CD4-positive, alpha-beta T cell treated with Interleukin-15 for 4 hours (primary cell): ENCODE measurements at places on chromosomes 1 and 21.

- DNase-seq = no peak
Observed at GRCh38 chr1:150321826-150322166, 463 bp downstream of the PRPF3 start.

- no peak for DNase-seq
Observed at GRCh38 chr1:247936415-247936814, 11.7 kb downstream of the OR2AJ1 start.

GRCh38 chr1:42767510-42768000 lies 506 bp downstream of the C1orf50 start:
- DNase-seq = no peak

GRCh38 chr1:183098317-183098716 lies 75.1 kb downstream of the LAMC1 start:
- DNase-seq = no peak

GRCh38 chr1:201999625-202000238 lies 10.7 kb upstream of the ELF3 start:
- DNase-seq = peak; percentile 30

- DNase-seq = no peak
Observed at GRCh38 chr1:59640851-59641250, 173.9 kb upstream of the HOOK1 start.

- DNase-seq = no peak
Observed at GRCh38 chr21:37226041-37226920, 40.9 kb downstream of the VPS26C start.

DNA sequence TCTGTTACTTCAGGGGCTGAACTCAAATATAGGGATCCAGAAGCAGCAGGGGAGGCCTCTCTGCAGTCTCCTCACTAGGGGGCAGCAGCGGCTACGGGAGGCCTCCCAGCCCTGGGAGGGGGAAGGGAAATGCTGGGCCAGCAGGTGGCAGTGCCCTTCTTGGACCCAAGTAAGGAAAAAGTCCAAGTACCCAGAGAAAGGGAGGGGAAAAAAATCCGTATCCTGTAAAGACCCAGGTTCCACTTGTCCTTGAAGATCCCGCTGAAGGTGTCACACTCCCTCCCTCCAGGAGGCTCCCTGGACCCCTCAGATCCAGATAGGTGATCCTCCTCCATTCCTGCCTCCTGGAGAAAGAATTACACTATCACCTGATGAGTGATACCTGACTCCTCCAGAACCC lies 14.1 kb upstream of the NUAK2 start:
- peak; percentile 80 for DNase-seq

DNA sequence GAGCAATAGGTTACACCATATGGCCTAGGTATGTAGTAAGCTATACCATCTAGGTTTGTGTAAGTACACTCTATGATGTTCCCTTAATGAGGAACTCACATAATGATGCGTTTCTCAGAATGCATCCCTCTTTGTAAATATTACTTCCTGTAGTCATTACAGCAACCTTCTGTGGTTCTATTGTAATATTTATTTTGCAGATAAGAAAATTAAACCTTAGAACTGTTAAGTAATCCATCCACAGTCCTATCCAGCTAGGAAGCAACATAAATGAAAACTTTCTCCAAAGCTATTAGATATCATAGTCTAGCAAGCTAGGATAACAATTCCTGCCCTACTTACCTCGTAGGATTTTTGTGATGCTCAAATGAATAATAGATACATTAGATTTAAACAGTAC lies 88.7 kb downstream of the WLS start:
- no peak for DNase-seq

DNA sequence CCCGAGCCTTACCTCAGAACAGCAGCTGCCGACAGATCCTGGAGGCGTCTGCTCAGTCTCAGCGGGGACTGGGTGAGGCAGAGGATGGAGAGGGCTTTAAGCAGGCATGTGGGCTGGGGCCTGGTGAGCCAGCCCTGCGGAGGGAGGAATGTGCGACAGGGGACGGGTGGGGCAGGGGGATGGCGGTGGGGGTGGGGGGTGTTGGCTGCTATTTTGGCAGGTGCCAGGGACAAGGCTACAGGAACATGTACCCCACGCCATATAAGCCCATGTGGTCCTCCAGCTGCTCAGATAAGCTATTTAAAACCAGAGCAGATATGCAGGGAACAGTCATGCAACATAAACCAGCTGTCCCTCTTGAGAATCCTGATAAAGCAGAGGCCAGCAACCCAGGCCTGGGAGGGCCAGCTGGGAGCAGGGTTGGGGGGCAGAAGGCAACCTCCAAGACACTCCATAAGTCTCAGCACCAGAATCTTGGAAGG lies at the start of gene TNNT2:
TNNT2 (minus strand) TSS at position 70 of the 482 bp plus-strand sequence. CDS start 4,426 bp downstream, outside the sequence.
- no peak for DNase-seq

DNA sequence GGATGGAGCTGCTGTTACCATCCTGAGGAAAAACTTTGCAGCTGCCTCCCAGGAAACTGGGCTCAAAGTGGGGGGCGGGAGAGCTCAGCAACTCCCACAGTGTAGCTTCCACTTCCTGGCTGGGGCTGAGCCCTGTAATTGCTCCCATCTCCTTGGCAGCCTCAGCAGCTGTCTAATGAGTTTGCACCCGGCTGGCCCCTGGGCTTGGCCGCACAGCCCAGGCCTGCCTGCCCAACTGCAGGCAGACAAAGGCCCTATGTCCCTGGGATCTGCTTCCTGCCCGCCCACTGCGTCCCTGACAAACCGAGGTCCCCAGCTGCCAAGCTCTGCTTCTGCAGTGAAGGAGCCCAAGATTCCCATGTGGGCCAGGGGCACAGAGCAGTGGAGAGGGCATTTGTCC lies 30.1 kb downstream of the EDN2 start:
- DNase-seq = no peak

DNA sequence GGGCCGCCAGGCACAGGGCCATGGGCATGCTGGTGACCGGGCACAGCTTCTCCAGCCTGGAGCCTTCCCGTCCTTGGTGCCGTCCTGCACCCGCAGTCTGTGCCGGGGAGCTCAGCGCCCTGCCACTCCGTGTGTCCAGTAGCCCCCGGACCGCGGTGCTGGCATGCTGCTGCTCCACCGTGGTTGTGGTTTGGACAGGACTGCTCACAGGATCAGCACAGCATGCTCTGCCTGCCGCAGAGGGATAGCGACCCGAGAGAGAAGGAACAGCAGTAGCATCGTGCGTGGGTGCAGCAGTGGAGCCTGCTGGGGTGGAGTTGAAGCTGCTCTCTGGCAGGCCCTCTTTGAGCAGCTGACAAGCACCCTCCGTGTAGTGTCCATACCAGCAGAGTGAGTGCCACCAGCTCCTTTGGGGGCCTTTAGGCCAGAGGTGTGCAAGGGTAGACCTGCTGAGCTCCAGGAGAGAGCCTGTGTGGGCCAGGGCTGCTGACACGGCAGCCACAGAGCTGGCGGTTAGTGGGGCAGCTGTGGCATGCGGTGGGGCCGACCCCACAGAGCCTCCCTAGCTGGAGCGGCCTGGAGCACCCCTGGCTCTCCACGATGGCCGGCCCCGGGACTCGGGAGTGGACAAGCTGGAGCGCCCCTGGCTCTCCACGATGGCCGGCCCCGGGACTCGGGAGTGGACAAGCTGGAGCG lies 6.4 kb upstream of the PCBP3 start:
- DNase-seq = no peak

- no peak for DNase-seq
Observed at GRCh38 chr21:15000081-15000480, 64.7 kb downstream of the NRIP1 start.

GRCh38 chr1:6513320-6513801 lies 21.9 kb upstream of the PLEKHG5 start:
- no peak for DNase-seq

DNA sequence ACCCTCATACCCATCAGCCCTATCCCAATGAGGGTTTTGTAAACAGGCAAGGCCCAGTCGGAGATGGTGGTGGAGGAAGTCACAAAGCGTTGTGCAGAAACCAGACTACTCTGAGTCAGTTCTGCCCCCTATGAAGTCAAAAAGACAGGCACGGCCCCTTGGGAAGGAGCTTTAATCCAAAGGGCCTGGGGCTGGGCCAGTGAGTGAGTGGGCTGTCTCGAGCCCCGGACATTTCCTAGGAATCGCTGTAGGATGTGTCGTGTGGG lies 442 bp upstream of the AHCYL1 start:
- DNase-seq = no peak

DNA sequence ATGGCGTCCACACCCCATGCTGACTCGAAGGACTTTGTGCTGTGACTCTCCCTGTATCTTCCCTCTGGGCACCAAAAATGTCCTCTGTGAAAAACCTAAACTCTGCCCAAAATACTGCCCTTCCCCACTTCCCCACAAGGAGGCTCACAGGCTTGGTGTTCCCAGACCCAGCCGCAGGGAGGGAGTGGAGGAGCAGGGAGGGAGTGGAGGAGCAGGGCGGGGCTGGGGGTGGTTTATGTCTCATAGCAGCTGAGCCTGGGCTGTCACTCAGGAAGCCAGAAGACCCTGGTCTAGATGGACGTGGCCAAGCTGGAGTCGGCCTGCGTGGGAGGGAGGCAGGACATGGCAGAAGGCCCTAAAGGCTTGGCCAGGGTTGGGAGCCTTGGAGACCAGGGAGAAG lies 461.7 kb downstream of the PTPRU start:
- no peak for DNase-seq

DNA sequence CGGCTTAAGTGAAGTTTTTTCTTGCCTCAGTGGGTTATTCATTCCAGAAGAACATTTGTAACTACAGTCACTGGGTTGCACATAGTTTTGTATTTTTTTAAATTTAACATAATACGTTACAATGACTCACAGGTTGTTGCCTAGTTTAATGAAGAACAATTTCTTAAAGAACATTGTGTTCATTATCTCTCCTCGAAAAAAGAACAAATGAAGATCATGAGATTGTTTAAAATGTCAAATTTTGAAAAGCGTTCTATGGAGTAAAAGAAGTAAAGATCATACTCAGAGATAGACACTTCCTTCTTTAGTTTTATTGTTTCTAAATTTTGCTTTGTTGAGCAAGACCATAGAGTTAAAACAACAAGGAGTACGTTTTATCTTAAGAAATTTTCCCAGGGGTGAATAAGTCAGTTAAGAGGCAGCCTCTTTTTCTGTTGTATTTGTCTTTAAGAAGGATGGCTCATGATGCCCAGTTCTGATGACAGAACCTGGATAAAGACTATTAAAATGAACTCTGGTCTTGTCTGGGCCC lies 10.5 kb upstream of the SLAMF1 start:
- DNase-seq = no peak

DNA sequence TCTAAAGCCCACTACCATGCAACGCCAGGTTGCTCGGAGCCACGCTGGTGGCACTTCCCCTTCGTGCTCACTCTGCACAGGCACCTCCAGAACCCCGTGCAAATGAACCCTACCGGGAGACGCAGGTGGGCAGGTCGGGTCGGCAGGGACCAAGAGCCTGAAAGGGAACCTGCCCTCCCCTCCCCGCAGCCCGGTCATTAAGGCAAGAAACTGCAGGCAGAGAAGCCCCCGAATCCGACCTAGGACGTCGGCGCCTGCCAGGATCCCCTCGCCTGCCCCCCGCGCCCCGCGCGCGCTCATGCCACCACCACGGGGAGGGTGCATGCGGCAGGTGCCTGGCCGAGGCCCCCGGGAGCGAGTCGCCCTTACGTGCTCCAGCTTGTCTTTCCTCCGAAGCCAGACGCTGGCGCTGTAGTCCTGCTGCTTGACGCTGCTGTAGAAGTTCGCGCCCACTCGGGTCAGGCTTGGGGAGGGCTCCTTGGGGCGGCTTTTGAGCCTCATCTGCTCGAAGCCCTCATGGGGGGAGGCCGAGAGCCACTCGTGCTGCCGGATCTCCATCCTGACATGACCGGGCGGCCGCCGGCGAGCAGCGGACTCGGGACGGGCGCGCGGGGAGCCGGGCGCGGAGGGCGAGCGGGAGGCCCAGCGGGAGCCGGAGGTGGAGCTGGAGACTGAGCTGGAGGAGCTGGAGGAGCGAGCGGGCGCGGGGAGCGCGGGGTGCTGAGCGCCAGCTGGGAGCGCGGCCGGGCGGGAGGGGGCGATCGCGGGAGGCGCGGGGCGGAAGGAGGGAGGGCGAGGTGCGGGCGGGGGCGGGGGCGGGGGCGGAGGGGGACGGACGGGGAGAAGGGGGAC lies 552 bp downstream of the PLD5 start:
- no peak for DNase-seq

- DNase-seq = no peak
Observed at GRCh38 chr1:39160703-39161102, 43.8 kb upstream of the MACF1 start.

DNA sequence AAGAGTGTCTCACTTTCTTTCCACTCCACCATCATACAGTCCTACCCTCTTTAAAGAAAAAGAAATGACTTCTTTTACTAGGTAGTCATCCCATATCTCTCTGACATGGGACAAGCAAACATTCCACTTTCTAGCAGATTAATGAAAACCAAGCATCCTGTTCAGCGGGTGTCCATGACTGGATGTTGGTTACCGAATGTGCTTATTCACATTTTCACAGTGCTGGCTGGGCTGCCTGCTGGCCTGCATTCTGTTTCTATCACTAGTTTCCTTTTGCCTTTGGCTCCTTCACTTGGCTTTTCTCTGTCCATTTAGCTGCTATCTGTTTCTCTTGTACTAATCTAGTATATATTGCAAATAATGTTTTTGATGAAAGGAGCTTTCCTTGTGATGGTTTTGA lies 598.4 kb downstream of the RWDD3 start:
- no peak for DNase-seq

GRCh38 chr1:186443638-186444037 lies 17.3 kb downstream of the PDC start:
- DNase-seq = no peak

- no peak for DNase-seq
Observed at GRCh38 chr1:45585110-45585426, 1.2 kb downstream of the NASP start.

DNA sequence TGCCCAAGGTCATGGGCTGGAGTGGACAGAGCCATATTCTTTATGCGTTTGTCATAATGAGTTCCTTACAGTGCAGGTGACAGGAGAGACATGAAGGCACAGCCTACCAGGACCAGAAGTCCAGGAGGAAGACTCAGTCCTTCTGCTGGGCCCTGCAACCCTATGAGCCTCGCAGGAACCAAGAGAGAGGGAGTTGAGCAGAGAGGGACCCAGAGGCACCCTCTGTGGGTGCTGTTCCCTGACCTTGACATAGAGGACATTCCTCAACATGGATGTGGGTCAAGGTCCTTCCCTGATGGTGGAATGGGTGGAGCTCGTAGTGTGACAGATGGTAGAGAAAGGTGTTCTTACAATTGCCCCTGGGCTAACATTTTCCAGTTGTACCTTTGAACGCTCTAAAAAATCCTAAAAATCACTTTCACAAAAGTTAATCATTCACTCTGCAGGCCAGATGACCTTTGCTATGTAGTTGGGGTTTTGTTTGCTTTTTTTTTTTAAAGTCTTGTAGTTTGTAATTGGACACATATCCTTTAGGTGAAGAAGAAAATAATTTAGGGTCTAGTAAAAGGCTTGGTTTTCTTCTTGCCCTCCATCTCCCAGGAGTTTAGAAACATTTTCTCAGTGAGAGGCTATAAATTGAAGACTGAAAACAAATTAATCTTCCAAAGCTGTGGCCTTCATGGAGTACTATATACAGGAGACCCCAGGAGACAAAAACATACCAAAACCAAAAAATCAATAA lies 41.9 kb downstream of the MAB21L3 start:
- DNase-seq = no peak

GRCh38 chr21:17726047-17726829 lies 92.9 kb downstream of the C21orf91 start:
- DNase-seq = no peak

- DNase-seq = no peak
Observed at GRCh38 chr1:228075801-228076271, 6.7 kb upstream of the ARF1 start.

- no peak for DNase-seq
Observed at GRCh38 chr1:77906019-77906545, 17.7 kb downstream of the NEXN start.

GRCh38 chr1:151401125-151401788 lies 1.9 kb downstream of the PSMB4 start:
- no peak for DNase-seq
